ENCODE measurements at places on chromosomes 13 and 19.

DNA sequence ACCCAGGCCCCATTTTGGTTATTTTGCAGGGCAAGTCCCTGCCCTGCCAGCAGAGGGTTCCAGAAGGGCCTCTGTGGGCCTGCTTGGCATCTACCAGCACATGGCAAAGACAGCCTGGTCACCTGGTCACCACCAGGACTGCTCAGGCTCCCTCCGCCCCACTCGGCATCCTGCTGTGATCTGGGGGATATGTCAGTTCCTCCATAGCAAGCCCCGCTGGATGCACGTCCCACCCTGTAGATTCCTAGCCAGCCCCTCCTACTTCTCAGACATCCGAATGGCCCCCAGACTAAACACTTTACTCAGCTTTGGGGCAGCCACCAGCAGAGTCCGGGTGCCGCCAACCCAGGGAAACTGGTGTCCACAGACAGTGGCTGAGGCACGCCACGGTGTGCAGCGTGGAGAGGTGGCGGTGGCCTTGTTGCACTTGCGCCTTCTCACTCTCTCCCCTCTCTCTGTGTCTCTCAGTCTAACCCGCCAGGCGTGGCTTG lies 31.8 kb upstream of the USE1 start:
- no peak for DNase-seq

DNA sequence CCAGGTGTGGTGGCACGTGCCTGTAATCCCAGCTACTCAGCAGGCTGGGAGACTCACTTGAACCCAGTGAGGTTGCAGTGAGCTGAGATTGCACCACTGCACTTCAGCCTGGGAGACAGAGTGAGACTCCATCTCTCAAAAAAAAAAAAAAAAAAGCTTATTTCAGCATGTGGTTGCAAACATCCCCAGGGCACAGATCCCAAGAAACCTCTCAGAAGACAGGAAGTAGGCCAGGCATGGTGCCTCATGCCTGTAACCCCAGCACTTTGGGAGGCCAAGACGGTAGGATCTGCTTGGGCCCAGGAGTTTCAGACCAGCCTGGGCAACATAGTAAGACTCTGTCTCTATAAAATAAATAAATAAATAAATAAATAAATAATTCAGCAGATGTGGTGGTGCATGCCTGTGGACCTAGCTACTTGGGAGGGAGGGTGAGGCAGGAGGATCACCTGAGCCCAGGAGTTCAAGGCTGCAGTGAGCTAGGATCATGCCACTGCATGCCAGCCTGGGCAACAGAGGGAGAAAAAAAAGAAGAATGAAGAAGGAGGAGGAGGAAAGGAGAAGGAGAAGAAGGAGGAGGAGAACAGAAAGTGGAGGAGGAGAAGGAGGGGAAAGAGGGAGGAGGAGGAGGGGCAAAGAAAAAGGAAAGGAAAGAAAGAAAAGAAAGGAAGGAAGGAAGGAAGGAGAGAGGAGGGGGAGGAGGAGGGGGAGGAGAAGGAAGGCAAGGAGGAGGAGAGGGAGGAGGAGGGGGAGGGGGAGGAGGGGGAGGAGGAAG lies 4.3 kb upstream of the LRRC8E start:
- no peak for DNase-seq

DNA sequence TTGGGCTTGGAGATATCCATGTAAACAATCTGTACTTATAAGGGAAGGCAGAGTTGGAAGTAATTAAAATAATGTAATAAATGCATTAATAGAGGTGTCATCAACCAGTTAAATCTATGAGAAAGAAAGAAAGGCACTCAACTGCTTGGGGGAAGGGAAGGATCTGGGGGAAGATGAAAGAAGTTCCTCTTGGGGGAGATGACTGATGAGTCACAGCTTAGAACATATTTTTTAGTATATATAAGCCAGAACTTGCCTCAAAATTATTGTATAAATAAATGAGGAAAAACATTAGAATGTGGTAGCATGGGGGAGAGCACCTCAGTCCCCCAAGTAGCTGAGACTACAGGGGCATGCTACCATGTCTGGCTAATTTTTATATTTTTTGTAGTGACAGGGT lies 205.8 kb downstream of the GGACT start:
- DNase-seq, result no peak

DNA sequence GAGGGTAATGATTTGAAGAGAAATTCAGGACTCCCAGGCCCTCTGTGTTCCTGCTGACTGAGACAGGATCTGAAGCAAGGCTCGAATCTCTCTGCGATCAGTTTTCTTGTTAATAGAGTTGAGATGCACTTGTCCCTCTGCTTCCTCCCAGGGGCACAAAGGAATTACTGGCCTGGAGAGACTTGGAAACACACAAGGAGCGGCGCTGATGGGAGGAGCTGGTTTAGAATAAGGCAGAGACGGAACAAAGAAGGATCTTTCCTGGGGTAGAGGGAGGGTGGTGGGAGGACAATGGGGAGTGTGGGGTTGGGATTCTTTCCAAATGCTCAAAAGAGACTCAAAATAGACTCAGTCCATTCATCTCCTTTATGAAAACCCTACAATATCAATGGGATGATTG lies 719.1 kb downstream of the UQCRFS1 start:
- DNase-seq, result no peak

- DNase-seq, result peak; percentile 81
These were observed 30.6 kb downstream of the DPF1 start for GRCh38 chr19:38193445-38193844.

- no peak for DNase-seq
These were observed 54.7 kb upstream of the URAD start for GRCh38 chr13:28043224-28043623.

DNA sequence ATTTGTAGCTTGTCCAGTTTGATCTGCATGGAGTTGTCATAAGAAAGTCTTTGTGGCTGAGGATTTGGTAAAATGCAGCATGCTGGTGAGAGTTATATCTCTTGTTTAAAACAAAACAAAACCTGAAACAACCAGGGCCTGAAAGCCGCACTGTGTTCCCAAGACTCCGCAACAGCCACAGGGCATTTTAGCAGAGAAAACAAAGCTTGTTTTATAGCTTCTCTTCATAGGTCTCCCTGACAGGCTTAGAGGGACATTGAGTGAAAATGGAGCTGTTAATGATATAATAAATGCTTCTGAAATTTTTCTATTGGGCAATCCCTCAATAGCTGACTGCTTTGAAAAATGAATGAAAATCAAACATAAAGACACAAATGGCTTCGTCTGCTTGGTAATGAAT lies 148.7 kb upstream of the RNF113B start:
- DNase-seq, result no peak

DNA sequence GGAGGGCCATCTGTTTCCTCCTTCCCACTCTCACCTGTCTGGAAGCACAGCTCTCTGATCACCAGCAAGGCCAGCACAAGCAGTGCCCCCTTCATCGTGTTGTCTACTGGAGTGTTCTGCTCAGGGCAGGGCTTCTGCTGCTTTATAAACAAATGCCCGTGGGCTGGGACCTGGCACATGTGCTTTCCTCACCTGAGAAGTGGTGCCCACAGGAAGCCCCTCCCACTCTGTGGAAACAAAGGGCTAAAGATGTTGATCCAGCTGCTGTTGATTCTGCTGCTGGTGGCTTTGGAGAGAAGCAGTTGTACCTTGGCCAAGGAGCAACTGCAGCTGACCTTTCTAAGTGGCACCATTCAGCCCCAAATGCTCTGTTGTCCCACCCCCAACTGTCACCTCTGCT lies 26.4 kb upstream of the ZNF181 start:
- DNase-seq, result peak; percentile 90

DNA sequence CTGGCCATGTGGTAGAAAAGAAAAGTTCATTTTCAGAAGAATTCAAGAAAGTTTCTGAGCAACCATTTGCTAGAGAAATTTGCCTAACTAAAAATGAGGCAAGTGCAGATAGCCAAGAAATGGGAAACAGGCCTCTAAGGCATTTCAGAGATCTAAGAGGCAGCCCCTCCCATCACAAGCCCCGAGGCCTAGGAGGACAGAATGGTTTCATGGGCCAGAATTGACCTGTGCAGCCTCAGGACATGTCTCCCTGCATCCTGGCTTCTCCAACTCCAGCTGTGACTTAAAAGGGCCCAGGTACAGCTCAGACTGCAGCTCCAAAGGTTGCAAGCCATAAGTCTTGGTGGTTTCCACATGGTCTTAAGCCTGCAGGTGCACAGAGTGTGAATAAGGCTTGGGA lies 3.3 kb upstream of the ZNF546 start:
- DNase-seq, result no peak

DNA sequence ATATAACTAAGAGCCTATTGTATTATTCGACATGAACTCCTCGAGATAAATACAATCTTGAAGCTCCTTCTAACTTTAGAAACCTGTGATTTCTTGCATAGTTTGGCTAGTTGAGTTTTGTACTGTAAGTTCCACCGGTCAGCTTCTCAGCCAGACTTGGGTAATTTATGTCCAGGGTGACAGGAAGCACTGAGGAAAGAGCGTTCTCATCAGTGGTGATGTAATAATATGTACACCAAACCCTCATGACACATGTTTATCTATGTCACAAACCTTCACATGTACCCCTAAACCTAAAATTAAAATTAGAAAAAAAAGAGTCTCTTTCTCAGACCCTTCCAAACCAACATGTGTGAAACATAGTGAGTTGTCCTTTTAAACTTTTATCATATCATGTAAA lies 205.7 kb downstream of the KCNRG start:
- DNase-seq, result no peak

DNA sequence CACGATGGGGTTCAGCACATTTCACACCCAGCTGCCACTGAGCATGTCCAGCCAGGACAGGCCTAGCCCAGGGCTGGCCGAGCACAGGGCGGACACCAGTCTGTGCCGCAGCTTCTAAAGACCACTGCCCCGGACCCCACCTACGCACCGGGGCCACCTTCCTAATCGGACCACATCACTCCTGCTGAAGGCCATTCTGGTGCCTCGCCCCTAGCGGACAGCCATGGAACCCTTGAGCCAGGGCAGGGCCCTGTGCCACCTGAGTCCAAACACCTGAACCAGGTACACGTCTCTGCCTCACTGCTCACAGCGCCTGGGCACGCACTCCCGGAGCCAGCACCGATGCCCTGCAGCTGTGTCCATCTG lies 8.4 kb upstream of the C13orf46 start:
- no peak for DNase-seq

Data from NCI-H2029 treated with DMSO at 0.1 percent for 48 hours (cell line).